ENCODE measurements at places on chromosomes 2 and 18.

DNA sequence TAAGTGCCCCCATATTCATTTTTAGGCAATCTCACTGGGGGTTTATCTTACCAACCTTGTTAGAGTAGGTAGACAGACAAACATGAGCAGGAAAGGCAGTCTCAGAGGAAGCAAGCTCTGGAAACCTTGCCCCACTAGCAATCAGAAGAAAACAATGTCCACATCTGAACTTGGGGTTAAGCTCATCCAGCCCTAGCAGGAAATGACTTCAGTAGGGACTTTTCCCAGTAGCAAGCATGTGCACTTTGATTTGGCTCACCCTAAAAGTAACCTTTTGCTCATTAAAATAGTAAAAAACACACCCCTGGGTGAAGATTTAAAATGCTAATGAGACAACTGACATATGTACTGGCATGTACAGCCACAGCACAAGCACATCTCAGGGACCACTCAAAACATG is 175.5 kb downstream of the AKAIN1 start:
- DNase-seq: no peak

DNA sequence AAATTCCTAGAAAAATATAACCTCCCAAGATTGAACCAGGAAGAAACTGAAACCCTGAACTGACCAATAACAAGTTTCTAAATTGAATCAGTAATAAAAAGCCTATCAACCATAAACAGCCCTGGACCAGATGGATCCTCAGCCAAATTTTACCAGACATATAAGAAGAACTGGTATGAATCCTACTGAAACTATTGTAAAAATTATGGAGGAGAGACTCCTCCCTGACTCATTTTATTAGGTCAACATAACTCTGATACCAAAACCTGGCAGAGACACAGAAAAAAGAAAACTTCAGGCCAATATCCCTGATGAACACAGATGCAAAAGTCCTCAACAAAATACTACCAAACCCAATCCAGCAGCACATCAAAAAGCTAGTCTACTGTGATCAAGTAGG is 11.3 kb downstream of the NT5C1B start:
- DNase-seq: no peak

GRCh38 chr2:153478289-153479261 is at the start of gene RPRM:
TSS of gene RPRM (minus strand) at chr2:153478762. CDS start at chr2:153478565, 197 bp downstream.
- DNase-seq: peak; percentile 58

DNA sequence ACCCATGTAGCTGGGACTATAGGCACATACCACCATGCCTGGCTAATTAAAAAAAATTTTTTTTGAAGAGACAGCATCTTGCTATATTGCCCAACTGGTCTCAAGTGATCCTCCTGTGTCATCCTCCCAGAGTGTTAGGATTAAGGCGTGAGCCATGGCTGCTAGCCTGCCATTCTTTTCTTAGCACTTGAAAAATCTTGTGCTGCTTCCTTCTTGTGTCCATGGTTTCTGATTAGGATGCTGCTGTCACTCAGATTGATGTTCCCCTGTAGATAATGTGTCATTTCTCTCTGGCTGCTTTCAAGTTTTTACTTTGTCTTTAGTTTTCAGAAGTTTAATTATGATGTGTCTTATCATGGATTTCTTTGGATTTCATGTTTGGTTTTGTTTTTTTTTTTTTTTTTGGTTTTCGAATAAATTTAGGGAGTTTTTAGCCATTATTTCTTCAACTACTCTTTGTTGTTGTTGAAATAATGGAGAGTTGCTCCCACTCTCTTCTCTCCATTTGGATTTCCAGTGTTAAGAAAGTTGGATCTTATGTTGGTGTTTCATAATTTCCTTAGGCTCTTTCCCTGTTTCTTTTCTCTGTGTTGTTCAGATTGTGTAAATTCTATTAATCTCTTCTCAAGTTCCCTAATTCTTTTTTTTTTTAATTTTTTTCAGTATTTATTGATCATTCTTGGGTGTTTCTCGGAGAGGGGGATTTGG is 2.5 kb downstream of the ATP9B start:
- no peak for DNase-seq

GRCh38 chr18:26322890-26323653 is 96.8 kb downstream of the TAF4B start:
- no peak for DNase-seq

Data from stimulated activated naive CD4-positive, alpha-beta T cell (primary cell).